ENCODE measurements at places on chromosomes 1 and 21. TPM values are rescaled to one million over a fixed set of nuclear protein-coding genes. Genes with fewer than 3 reads are reported as not detected.

DNA sequence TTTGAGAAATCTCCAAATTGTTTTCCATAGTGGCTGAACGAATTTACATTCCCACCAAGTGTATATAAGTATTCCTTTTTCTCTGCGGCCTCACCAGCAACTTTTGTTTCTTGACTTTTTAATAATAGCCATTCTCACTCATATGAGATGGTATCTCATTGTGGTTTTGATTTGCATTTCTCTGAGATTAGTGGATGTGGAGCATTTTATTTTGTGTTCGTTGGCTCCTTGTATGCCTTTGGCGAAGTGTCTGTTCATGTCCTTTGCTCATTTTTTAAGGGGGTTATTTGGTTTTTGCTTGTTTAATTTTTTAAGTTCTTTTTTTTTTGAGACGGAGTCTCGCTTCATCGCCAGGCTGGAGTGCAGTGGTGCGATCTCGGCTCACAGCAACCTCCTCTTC is 45.1 kb upstream of the MPC2 start:
- no peak for DNase-seq

GRCh38 chr21:45421846-45422775 is 17.1 kb downstream of the COL18A1 start:
- no peak for DNase-seq

PRR9 gene
- not detected for polyA plus RNA-seq

DNA sequence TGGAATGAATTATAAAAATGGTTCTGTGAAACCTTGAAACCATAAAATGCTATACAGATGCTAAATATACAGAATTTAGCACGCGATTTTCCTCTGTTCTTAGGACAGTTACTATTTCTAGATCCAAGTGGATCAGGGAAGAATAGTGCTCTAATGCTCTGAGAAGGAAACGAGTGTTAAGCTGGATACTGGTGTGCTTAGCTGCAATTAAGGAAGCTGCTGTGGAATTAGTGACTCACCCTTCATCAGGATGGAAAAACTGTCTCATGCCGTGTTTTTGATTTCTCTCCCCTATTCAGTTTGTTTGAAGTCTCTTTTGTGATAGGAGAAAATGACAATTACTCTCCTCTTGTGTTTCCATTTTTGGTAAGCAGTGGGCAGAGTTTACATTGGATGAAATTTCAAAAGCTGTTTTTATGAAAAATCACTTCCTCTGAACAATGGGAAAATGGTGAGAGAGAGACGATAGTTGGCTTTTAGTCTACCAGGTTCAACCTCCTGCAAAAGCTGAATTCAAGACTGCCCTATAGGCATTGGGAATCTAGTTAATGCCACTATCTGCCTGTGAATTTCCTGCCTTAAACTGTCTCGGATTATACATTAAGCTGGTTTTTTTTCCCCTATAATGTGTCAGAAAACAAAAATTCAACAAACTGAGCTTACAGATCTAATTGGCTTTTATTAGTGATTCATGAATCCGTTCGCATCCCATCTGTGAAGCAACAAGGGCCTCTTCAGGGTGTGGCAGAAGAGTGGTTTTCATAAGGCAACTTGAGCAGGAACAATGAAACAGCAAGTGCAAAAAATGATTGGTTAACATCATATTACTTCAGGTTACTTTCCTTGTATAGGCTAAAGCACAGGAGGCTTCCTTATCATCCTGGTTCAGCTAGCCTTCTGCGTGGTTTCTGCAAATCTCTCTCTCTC is 179.8 kb downstream of the ST6GALNAC3 start:
- DNase-seq, result no peak

GRCh38 chr21:33433425-33434114 is 30.4 kb downstream of the IFNGR2 start:
- DNase-seq, result no peak

- no peak for DNase-seq
These were observed 106.3 kb downstream of the PAX7 start for GRCh38 chr1:18736958-18737357.

DNA sequence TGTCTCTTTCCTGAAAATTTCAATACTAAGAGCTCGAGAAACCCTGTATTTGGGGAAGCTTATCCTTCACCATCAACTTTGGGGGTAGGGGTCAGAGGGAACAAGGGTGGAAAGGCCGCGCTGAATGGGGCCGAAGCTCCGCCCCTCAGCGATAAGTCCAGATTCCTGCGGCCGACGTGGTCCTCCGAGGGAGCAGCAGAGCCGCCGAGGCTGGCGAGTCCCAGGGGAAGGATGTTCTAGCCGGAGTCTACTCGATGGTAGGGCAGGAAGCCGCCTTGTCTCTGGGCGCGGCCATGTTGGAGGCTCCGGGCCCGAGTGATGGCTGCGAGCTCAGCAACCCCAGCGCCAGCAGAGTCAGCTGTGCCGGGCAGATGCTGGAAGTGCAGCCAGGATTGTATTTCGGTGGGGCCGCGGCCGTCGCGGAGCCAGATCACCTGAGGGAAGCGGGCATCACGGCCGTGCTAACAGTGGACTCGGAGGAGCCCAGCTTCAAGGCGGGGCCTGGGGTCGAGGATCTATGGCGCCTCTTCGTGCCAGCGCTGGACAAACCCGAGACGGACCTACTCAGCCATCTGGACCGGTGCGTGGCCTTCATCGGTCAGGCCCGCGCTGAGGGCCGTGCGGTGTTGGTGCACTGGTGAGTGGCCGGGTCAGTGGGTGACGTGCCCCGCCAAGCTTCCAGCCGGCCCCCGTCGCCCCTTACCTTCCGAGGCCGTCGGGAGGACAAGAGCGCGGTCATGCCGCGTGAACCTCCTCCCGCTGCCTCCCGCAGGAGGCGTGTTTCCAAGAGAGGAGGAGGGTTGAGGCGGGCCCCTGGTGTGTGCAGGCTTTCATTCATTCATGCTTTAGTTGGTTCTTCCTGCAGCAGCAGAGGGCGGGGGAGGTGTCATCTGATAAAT is at the start of gene DUSP12:
TSS of gene DUSP12 (plus strand) at position 278 of the 899 bp plus-strand sequence. CDS start at position 294, 16 bp downstream.
- DNase-seq, result peak; percentile 86

DNA sequence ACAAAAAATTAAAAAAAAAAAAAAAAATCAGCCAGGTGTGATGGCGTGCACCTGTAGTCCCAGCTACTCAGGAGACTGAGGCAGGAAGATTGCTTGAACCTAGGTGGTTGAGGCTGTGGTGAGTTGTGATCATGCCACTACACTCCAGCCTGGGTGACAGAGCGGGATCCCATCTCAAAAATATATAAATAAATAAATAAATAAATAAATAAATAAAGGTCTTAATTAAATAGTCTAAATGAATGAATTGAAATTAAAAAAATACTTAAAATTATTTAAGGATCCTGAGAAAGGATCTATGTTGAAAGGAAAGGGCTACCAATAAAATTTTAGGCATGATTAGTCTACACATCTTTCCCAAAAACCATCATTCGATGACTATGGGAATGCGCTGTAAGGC is 67.4 kb upstream of the HP1BP3 start:
- DNase-seq, result no peak

DNA sequence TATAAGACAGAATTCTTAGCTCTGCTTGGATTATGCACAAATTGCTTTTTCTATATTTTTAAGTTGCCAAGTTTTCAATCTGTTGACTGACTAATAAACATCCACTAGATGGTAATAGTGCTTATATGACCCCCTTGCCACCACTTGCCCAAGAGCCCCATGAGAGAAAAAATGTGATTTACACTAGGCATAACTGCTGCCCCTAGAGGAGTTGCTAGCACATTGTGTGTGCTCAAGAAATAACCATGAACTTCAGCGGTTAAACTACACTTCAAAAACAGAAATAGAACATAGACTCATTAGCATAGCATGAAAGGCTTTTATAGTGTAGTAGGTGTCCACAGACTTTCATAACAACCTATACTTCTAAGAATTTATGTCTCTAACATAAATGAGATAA is 61.4 kb downstream of the BRINP3 start:
- no peak for DNase-seq

DNA sequence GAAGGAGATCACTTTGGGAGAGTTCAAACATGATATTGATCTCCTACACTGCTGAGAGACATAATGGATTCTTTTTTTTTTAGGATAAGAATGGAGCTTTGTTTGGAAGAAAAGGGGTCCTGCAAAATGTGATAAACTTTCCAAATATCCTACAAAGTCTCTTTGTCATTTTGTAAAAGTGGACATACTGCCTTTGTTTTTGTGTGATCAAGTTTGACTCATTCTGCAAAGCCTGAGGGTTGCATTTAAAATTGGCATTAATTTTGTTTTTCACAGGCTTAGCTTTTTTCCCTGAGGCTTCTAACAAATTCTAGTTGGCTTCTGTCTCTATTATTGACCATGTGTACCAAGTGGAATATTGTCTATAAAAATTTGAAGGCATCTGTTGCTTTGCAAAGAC is 113.2 kb downstream of the AK5 start:
- no peak for DNase-seq

- no peak for DNase-seq
These were observed 21.0 kb downstream of the MRPL39 start for GRCh38 chr21:25586326-25586725.

DNA sequence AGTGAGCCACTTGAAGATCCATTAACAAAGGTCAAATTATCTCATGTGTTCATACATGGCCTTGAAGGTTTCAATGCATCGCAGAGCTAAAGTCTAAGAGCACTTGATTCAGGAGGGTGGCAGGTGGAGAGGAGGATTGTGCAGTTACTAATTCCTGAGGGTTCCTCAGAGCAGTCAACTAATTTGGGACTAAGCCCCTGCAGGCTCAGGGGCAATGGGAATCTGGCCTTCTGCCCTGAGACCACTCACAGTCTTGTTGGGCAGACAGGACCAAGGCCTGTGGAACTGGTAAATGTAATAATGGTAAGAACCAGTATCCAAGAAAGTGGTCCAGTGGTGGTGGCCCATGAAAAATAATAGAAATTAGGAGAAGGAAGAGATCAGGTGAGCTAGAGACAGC is 127.4 kb upstream of the HMGB4 start:
- no peak for DNase-seq

GRCh38 chr21:44853601-44854390 is 19.7 kb downstream of the PTTG1IP start:
- no peak for DNase-seq

MFSD2A gene
- 2.6 TPM for polyA plus RNA-seq

GRCh38 chr1:208793861-208794345 is 549.7 kb upstream of the PLXNA2 start:
- DNase-seq, result no peak

DNA sequence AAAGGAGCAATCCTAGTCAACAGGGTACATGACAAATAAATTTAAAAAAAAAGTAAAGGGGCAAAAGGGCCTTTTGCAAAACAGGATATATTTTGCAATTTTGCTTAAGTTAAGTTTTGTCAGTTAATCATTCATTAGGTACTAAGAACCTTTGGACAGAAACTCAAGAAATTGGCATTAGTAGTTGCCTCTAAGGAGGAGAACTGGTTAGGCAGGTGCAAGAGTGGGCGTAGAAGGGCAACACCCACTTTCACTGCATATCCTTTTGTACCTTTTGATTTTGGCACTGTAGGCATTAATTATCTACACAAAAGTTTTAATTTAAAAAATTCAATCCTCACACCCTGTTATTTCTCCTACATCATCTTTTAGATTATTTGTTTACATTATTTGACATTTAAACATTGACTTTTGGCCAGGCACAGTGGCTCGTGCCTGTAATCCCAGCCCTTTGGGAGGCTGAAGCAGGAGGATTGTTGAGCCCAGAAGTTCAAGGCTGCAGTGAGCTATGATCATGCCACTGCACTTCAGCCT is 4.3 kb downstream of the DDAH1 start:
- no peak for DNase-seq

GRCh38 chr1:116704278-116704677 is 36.7 kb upstream of the IGSF3 start:
- no peak for DNase-seq

GRCh38 chr1:154865442-154866256 is 4.4 kb downstream of the KCNN3 start:
- DNase-seq, result no peak

CHI3L1 gene
- 6.4 TPM for polyA plus RNA-seq

PLA2G2A gene
- polyA plus RNA-seq, result not detected

DNA sequence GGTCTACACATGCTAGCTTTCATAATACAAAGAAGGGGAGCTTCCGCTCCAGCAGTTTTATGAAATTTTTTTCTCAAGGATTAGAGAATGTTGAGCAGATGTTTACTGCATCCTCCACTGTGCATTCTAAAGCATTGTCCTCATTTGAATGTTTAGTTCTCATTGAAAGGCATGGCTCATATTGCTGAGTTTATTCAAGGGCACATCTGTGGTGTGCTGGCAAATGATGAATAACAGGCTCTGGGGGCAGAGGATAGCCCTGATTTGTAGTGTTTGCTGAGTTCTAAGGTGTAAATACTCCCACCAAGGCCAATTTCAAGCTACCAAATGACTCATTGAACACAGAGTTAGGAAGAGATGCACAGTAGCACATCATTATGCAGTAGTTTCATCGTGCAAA is 303.2 kb upstream of the FAM78B start:
- DNase-seq, result no peak

GRCh38 chr1:230303822-230304221 is 122.3 kb downstream of the PGBD5 start:
- no peak for DNase-seq

GRCh38 chr1:119713039-119713748 is 1.5 kb downstream of the PHGDH start:
- DNase-seq, result no peak

DNA sequence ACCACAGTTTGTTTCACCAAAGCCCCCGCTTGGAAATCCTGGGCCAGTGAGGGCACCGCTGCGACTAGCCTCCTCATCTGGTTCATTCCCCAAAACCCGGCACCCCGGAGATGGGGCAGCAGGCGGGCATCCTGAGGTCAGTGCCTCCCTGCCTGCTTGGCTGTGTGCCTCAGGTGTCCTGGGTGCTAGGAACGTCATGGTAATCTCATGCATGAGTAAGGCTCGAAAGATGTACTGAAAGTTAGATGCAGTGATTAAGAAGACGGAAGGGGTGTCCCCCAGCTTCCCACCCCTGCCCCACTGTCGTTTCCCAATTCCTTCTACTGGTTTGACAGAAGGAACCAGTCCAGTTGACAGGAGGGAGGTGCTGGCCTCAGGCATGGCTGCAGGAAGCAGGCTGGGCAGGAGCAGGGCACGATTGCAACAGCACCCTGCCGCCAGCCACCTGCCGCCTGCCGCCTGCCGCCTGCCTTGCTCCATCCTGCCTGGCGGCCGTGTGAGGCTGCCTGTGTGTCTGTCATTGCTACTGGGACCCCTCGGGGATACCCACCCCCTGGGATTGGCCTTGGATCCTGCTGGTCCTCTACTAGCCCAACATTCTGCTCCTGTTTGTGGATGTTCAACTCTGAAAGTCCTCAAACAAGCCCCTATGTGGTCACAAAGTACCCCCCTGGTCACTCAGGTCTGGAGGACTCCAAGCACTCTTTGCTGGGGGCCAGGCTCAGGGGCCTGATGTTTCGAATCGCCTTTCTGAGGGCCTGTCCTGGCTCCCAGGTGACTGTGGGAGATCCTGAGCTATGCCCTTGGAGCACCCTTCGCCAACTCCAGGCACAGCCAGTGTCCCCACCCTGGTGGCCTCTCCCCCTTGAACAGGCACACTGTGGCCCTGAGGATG is 73.0 kb upstream of the IFFO2 start:
- no peak for DNase-seq

SPRR2E gene
- polyA plus RNA-seq, result not detected

RIMS3 gene
- polyA plus RNA-seq, result 0.33 TPM

GRCh38 chr1:114152508-114153260 is 985 bp downstream of the SYT6 start:
- DNase-seq, result no peak

CYP4A22 gene
- not detected for polyA plus RNA-seq

Data from AG04450 (cell line).